ENCODE measurements at places on chromosomes 6 and 20. TPM values are rescaled to one million over a fixed set of nuclear protein-coding genes. Genes with fewer than 3 reads are reported as not detected.
A peak's percentile ranks its signal among the peaks of the same experiment; 100 is the strongest.

- no peak for DNase-seq
Observed at GRCh38 chr20:50632236-50632635, 59.1 kb downstream of the RIPOR3 start.

- peak; percentile 93 for DNase-seq
Observed at GRCh38 chr6:7267466-7268091, 45.4 kb downstream of the SSR1 start.

DNA sequence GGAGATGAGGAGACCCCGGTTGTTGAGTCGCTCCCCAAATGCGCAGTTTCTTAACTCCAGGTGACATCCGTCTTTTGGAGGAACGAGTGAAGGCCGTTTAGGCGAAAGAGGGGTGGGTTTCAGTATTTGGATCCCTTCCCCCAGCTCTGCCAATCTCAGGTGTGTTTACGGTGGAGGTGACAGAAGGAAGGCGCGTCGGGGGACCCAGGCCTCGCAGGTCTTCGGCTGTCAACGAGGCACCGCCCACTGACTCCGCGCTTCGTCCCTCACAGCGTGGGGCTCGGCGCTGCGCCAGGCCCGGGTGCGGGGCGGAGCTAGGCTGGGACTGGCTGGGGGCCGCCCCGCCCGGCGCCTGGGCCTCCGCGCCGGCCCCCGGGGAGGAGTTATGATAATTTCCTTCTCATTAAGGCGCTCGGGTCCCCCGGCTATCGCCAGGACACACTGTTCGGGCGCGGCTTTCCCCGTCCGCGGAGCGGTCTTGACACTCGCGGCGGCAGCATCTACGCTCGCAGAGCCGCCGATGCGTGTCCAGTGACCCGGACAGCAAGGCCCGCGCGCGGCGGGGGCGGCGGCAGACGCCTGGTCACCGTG, at the start of gene TFAP2C:
Gene TFAP2C (plus strand): TSS at position 434 of the 591 bp plus-strand sequence. CDS start 239 bp downstream, outside the sequence.
- DNase-seq = peak; percentile 86

DNA sequence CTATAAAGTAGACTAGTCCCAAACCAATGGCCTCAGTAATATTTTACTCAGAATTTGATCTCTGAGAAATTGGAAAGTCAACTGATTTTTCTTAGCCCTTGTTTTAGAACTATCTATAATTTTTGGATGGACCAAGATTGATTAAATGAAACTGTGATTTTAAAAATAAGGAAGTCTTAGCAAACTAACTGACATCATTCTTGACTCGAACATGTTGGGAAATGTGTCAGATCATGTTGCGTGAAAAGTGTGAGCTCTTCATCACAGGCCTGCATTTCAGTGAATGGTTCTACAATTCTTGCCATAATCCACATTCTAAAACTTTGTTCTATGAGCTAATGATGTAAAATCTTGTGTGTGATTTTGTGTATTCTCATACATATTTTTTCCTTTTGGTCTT, 11.0 kb downstream of the TNFAIP3 start:
- no peak for DNase-seq

DNA sequence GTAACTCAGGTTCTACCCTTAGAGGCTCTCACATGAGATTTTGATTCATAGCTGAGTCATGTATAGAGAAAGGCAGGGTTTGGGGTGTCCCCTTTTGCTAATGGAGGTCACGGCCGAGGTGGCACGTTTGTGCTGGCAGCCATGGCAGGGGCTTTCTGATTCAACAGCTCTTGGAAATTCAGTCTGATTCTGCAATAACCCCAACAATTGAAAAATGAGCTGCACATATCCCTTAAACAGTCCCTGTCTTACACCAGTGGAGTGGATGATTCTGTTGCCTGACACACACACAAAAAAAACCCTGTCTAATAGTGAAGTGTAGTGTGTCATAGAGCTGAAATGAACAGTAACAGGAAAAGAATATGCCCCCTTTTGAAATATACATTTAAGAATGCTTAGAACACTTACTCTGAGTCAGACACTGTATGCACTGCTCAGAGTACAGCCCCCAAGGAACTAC, 40.4 kb upstream of the ARG1 start:
- no peak for DNase-seq

GRCh38 chr20:61935926-61936700, 129.6 kb downstream of the TAF4 start:
- no peak for DNase-seq

GRCh38 chr20:58225452-58226200, 2.8 kb downstream of the ANKRD60 start:
- DNase-seq = no peak

GRCh38 chr20:32968478-32969241, 35.6 kb downstream of the SUN5 start:
- DNase-seq = no peak

DNA sequence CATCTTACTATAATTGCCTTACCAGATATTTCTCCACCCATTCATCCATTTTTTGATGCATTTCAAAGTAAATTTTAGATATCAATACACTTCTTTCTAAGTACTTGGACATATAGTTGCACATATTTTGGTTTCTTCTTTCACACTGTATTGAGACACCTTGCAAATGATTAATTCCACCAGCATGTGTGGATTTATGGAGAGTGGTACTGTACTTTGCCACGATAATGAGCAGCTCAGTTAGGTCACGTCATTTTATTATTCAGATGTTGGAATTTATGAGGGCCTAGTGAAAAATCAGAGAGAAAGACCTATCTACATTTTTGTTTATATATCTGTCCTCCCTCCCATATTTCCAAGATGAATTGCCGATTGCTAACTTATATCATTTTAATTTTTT, 5.3 kb downstream of the NFYA start:
- no peak for DNase-seq

- DNase-seq = peak; percentile 59
Observed at GRCh38 chr6:7145885-7146828, 38.4 kb downstream of the RREB1 start.

- DNase-seq = no peak
Observed at GRCh38 chr6:109093732-109094415, 772 bp downstream of the SESN1 start.

DNA sequence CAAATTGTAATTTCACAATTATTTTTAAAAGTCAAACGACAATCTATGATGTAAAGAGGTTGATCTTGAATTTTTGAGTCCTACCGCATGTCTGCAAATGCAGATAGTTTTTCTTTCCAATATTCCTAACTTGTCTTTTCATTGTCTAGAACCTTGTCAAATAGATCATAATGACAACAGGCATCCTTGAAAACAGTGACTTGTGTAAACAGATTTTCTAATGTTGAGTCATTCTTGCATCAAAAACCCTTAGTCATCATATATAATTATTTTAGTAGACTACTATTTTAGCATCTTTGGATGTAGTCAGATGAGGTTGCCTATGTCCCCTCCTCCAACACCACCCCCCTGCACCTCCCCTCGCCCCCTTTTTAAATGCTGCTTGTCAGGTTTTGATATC, 43.8 kb downstream of the BMP6 start:
- DNase-seq = no peak

DNA sequence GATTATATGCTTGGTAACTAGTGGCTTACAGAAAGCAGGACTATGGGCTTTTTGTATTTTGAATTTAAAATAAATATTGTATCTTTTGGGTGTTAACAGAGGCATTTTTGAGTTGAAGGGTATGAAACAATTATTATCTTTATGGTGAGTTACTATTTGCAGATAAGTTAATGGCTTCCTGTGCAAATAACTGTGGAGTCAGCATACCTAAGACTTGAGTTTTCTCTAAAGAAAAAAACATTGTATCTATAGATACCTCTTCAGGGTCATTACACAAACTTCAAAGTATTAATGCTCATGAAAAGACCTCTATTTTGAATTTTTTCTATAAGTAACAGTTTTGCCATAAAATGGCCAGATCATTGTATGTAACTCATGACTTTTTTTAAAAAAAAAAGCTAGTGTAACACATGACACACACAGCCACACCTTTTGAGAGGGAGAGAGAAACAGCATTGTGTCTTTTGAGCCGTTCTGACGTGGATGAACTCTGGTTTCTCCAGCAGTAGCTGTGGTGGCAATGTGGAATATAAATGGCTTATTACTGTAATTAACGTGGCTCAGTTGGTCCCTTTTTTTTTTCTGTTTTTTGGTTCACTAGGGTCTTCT, 36.3 kb downstream of the PLEKHG1 start:
- no peak for DNase-seq

GRCh38 chr6:32175711-32176475, at the start of gene AGPAT1:
Gene AGPAT1, minus strand, starts transcription at chr6:32176084. Its CDS starts 4,588 bp downstream, at chr6:32171496.
- DNase-seq = peak; percentile 98

DNA sequence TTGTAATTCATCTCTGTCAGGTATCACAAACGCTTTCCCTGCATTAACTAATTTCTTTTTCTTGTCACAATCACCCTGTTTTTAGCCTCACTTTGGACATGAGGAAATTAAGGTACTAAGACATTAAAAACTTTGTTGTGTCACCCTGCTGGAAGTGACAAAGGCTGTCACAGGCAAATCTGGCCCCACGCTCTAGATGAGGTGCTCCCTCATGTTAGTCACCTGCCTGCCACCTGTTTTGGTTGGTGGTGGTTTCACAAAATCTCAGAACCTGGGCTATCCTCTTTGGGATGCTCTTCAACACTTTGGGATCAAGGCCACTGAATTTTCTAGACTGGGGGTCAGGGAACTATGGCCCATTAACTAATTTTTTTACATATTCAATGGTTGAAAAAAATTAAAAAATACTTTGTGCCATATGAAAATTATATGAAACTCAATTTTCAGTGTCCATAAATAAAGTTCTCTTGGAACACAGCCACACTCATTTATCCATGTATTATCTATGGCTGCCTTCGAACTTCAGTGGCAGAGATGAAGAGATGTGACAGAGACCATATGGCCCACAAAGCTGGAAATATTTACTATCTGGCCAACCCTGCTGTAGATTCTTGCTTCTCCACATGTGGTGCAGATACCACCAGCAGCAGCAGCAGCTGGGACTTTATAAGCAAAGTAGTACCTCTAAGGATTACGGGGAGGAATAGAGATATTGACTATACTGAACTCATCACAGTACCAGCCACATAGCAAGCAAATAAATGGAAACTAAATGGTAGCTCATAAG, 16.1 kb upstream of the TNFAIP3 start:
- DNase-seq = no peak

DNA sequence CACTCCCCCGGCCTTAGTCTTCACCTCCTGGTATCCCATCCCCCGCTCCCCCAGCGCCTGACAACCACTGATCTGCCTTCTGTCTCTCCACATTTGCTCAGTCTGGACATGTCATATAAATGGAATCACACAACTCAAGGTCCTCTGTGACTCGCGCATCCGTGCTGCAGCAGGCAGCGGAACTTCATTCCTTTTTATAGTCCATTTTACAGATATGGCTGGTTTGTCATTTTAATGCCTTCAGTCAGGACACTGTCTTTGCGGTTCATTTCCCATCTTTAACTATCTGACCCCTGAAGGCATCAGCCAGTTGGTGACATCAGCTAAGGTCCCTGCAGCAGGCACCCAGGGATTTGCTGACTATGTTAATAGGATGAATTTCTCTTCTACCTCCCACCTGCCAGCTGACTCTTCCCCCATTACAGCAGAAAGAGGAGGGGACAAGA, 125.7 kb downstream of the ZMYND8 start:
- DNase-seq = no peak

DNA sequence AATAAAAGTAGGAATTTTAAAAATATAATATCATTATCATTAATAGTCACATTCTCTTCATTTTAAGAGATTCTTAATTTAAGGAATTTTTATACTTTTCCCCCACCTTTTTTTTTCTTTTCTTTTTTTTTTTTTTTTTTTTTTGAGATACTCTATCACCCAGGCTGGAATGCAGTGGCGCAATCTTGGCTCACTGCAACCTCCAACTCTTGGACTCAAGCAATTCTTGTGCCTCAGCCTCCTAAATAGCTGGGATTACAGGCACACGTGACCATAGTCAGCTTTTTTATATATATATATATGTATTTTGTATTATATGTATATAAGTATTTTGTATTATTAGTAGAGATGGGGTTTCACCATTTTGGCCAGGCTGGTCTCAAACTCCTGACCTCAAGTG, 457.7 kb downstream of the CDKAL1 start:
- DNase-seq = no peak

- DNase-seq = no peak
Observed at GRCh38 chr6:125808060-125808459, 17.3 kb downstream of the NCOA7 start.

- DNase-seq = no peak
Observed at GRCh38 chr6:16800341-16800740, 39.1 kb upstream of the ATXN1 start.

DNA sequence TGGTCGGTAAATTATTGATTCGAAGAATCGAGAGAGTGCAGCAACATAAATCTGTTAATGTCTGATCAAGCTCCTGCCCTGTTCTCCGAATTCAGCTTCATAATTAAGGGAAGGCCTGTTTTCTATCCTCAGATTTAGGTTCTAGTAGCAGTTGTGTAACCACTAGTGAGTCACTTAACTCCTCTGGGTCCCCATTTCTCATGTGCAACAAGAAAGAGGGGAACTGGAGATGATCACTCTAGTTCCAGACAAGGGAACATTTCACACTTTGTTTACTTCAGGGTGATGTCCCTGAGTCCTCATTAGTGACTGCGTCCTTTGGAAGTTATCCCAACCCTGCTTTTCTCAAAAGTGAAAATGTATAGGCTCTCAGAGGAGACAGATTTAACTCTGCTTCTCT, 68.1 kb upstream of the RNF146 start:
- DNase-seq = no peak

- no peak for DNase-seq
Observed at GRCh38 chr6:39772559-39773273, 19.5 kb upstream of the DAAM2 start.

GRCh38 chr20:38555395-38555794, 25.6 kb upstream of the ADIG start:
- DNase-seq = no peak

CAP2 gene
- 5.7 TPM for total RNA-seq

DEFB123 gene
- not detected for total RNA-seq

NKAPL gene
- total RNA-seq = not detected

SLC32A1 gene
- not detected for total RNA-seq

PKIB gene
- total RNA-seq = not detected

CLPSL2 gene
- not detected for total RNA-seq

GRM1 gene
- total RNA-seq = not detected

LY6G6F gene
- total RNA-seq = not detected

FAM184A gene
- total RNA-seq = 9.9 TPM

TPD52L1 gene
- 33.3 TPM for total RNA-seq

ECI2 gene
- total RNA-seq = 55.8 TPM

TUBB2A gene
- 44.9 TPM for total RNA-seq

PACRG gene
- 7.8 TPM for total RNA-seq

SLA2 gene
- 1.0 TPM for total RNA-seq

OR2J3 gene
- total RNA-seq = not detected
